T-helper 17 cell (primary cell): ENCODE measurements at places on chromosomes 5 and 9. TPM values are rescaled to one million over a fixed set of nuclear protein-coding genes. Genes with fewer than 3 reads are reported as not detected.

- no peak for DNase-seq
Observed at GRCh38 chr5:78377056-78377717, 16.8 kb downstream of the SCAMP1 start.

IFNA21 gene
- total RNA-seq, result not detected

- no peak for DNase-seq
Observed at GRCh38 chr5:17219469-17219868, 2.0 kb downstream of the BASP1 start.

DNA sequence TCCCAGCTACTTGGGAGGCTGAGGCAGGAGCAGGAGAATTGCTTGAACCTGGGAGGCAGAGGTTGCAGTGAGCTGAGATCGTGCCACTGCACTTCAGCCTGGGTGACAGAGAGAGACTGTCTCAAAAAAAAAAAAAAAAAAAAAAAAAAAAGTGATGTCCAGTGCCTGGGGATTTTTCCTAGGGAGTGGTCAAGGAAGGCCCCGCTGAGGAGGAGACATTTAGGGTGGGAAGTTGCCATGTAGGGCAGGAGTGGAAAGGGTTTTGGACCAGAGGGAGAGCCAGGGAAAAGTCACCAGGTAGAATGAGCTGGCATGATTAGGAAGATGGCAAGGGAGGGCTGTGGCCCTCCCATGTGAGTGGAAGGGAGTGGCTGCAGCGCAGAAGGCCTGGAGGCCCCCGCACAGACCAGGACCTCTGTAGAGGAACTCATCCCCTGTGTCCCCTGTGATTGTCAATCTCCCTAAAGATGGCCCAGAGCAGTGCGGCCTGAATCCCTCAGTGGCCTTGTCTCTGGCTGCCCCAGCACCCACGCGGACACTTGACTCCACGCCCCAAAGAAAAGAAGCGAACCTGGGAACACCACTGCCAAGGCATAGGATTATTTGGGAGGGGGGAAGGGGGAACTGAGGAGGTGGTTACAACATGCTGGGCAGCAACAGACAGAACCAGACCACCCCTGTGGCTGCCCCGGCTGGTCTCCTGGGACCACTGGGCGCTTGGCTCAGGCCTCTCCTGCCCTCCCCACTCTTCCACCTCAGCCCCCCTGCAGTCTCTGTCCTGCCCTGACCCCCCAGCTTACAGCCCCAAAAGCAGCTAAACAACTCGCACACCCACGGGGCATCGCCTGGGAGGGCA, 2.6 kb upstream of the SQSTM1 start:
- DNase-seq, result no peak

PARP8 gene
- total RNA-seq, result 204 TPM

GRCh38 chr5:179878222-179879002, 19.8 kb upstream of the MRNIP start:
- DNase-seq, result no peak

GRCh38 chr9:117359910-117360309, 54.9 kb downstream of the ASTN2 start:
- no peak for DNase-seq

GLDC gene
- not detected for total RNA-seq
